HT1080 (cell line): ENCODE measurements at places on chromosomes 16 and 17. TPM values are rescaled to one million over a fixed set of nuclear protein-coding genes. Genes with fewer than 3 reads are reported as not detected.

ABCA10 gene
- 0.05 TPM in 1 of 2 replicates, not detected in the other for total RNA-seq

BCO1 gene
- total RNA-seq = not detected in 2 replicates

DNA sequence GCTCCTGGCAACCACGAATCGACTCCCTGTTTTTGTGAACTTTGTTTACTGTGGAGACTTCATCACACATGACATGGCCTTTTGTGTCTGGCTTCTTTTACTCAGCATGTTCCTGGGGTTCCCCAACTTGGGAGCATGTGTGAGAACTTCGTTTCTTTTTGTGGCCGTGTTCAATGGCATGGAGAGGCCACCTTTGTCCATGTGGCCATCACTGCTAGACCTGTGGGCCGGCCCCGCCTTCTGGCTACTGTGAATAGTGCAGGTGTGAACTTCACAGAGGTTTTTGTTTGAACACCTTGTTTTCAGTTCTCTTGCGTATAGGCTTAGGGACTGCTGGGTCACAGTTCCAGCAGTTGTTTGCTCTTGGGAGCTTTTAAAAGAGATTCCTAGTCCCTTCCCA lies 5.7 kb upstream of the SLC38A8 start:
- no peak for DNase-seq

DNA sequence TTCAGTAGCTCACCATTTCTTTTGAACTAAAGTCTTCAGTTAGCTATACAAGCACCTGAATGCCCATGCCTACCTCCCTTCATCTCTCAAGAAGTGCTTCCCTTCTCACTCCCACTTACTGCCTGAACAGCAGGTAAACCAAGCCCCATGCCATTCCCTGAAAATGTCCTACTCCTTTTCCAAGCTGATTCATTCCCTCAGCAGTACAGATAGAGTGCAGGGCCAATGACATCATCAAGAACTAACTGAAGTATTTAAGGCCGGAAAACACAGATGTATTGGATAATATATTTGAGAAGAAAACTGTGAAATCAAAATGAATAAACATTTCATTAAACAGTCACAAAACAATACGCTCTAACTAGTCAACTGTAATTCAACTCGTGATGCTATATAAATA lies 478.8 kb upstream of the CDH11 start:
- DNase-seq = no peak

DNA sequence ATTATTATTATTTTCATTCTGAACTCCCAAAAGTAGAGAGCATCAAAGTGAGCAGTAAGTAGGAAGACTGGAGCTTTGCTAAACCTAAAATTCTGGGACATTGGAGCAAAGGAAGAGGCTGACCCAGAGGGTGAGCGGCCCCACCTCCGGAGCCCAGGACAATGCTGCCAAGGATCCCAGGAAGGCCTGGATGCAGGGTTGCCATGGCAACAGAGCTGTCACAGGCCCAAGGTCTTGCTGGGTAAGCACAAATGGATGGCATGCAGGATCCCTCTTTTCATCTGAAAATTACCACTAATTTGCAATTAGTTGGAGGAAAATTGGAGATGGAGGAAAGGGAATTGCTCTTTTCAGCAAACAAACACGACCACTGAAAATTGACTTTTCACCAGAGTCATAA lies 457.9 kb upstream of the CDH5 start:
- DNase-seq = no peak

- no peak for DNase-seq
Observed at GRCh38 chr16:1767116-1767994, 4.0 kb downstream of the NME3 start.

DNA sequence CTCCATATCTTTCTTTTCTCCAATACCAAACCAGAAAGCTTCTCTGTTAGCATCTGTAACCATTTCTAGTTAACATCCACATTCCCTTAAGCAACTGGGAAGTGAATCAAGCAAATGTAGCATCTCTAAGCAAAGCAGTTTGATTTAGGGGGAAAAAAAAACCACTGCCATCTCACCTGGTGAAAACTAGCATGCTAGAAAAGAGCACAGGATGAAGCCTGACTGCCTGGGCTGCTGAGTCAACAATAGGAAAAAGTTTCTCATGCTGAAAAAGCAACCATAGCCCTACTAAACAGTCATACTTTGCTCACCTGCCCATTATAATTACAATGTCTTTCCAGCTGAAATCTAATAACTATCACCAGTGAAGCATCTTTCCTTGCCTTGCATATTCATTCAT lies 139.3 kb downstream of the ANKFN1 start:
- DNase-seq = peak; percentile 62

DNA sequence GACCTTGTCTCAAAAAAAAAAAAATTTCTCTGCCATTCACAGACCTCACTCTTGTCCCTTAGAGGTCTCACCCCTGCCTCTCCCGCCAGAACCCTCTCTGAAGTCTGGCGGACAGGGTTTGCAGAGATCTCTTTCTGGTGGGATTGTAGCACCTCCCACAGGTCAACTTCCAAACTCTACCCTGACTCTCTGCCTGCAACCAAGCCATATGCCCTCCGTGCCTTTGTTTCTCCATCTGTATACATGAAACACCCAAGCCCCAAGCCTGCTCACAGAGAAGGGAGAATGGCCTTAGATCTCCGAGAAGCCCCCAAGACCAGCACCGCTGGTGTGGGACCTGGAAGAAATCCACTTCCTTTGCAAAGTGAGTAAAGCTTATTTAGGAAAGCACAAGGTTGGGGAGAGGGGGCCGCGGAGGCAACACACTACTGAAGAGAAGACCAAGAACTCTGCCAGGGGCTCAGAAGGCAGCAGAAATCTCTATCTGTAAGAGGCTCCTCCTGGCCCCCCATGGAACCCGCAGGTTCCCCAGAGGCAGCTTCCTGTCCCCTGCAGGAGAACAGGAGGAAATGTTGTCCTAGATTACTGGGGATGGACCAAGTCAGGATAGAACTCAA lies 219.9 kb downstream of the C16orf78 start:
- no peak for DNase-seq

- DNase-seq = no peak
Observed at GRCh38 chr17:58092797-58093385, 9.7 kb downstream of the DYNLL2 start.
